Peyer's patch (tissue), 4 donors: ENCODE measurements at places on chromosomes 6 and 20. TPM values are rescaled to one million over a fixed set of nuclear protein-coding genes. Genes with fewer than 3 reads are reported as not detected.

SRPK1 gene
- 137 TPM for total RNA-seq

EYA4 gene
- total RNA-seq: 1.3 TPM

GRM1 gene
- not detected for total RNA-seq

PTCRA gene
- total RNA-seq: not detected

OVOL2 gene
- total RNA-seq: 38.7 TPM

VSX1 gene
- not detected for total RNA-seq

CST7 gene
- 4.2 TPM for total RNA-seq

SLC29A1 gene
- 14.8 TPM for total RNA-seq

TXLNB gene
- 0.54 TPM for total RNA-seq

CTAGE9 gene
- total RNA-seq: not detected

FAM83D gene
- 8.3 TPM for total RNA-seq

SLC32A1 gene
- not detected for total RNA-seq

MYB gene
- total RNA-seq: 10.0 TPM

DNA sequence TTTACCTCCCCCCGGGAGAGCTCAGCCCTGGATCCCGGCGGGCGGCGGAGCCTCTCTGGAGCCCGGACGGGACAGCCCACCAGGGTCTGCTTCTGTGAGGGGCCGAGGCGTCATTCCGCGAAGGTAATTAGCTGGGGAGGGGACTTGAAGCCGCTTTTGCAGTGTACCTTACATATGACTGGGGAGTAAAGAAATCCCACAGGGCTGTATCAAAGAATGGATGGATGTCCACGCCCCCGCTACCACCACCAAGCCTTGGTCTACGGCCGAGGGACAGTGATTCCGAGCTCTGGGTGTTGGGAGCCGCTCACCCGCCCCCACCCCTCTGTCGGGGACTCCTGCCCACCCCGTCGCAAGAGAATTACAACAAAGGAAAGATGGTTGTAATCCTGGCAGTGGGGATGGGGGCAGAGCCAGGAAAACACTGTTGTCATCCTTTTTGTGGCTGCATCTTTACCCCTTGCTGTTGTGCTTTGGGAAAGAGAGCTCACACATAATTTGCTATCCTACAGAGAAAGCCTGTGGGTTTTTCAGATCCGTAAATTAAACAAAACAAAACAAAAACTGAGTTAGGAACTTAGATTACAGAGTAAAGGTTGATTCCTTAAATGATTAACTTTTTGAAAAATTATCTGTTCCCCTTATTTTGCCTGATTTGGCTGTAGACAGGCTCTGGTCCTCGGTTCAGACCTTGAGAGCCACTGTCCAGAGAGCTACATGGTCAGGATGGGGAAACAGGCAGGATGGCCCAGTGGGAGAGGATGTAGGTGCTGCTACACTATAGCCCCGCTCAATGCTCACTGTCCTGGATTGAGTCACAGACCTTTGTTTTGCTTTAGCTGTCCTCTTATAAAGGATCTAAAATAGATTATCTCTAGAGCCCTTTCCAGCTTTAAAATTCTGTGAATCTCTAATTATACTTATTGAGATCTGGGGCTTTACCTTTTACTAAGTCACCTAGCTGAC, 997 bp upstream of the FBXO30 start:
- no peak for DNase-seq

- DNase-seq: no peak
Measured at GRCh38 chr6:113576310-113576709, 280.8 kb upstream of the MARCKS start.

- no peak for DNase-seq
Measured at GRCh38 chr20:19806806-19807190, 48.7 kb downstream of the RIN2 start.

DNA sequence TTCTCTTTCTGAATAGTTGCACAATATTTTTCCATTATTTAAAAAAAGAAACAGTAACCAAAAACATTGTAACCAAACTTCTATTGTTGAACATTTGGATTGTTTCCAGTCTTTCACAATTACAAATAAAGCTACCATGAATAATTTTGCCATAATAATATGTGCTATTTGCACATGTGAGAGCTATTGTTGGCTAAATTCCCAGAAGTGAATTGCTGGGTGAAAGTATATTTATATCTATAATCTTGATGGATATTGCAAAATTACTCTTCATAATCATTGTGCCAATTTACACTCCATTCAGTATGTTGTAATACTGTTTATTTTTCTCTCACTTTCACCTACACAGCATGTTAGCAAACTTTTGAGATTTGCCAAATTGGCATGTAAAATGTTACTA, 36.6 kb upstream of the SLC22A16 start:
- no peak for DNase-seq

- no peak for DNase-seq
Measured at GRCh38 chr6:47014401-47014800, 27.7 kb downstream of the ADGRF1 start.

GRCh38 chr6:125598422-125598821, 151.0 kb upstream of the HEY2 start:
- DNase-seq: no peak

- peak; percentile 71 for DNase-seq
Measured at GRCh38 chr6:111874025-111874415, 768 bp upstream of the FYN start.

DNA sequence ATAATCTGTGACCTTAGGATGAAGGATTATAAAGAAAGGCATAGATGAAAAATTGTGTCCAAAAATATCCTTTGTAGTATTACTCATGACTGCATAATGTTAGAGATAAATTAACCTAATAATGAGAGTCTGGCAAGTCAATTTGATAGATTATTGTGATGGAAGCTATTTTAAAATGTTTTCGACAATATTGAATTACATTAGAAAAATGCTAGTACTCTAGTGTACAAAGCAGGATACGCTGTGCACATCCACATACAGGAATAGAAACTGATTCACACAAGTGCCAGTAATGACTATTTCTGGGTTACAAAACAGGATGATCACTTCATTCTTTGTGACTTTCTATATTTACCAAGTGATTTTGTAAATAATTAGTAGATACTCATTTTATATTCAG, 3.3 kb downstream of the SLC17A2 start:
- DNase-seq: no peak

- no peak for DNase-seq
Measured at GRCh38 chr6:123333000-123333756, 303.6 kb downstream of the TRDN start.

DNA sequence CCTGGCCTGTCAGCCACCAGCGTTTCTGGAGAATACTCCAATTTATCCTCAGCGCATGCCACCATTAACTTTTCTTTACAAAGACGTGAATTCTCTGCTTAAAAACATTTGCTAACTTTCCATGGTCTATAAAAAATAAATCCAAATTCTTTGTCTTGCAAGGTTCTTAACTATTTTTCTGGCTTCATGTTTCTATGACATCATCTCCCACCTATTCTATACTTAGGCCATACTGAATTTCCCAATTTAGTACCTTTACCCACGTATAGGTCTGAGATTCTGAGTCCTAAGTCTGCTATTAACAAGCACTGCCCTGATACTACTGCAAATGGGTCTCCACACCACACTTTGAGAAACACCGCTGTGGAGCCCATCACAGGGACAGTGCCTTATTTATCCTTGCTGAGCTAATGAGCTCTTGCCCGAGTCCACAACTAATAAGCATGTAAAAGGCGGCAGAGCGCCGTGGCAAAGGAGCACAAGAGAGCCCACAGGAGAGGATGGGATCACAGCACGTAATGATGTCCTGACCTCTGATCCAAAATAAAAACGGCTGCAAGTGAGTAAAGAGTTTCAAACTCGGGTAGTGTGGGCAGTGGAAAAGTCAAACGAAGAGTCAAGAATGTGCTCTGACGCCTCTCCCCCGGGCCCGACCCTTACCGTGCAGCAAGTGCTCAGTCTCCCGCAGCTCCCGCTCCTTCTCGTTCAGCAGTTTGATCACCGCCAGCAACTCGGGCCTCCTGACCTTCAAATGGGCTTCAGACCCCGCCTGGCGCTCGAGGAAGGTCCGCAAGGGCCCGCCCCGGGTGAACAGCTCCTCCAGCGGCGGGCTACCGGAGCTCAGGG, 519 bp downstream of the MTRF1L start:
- DNase-seq: no peak

DNA sequence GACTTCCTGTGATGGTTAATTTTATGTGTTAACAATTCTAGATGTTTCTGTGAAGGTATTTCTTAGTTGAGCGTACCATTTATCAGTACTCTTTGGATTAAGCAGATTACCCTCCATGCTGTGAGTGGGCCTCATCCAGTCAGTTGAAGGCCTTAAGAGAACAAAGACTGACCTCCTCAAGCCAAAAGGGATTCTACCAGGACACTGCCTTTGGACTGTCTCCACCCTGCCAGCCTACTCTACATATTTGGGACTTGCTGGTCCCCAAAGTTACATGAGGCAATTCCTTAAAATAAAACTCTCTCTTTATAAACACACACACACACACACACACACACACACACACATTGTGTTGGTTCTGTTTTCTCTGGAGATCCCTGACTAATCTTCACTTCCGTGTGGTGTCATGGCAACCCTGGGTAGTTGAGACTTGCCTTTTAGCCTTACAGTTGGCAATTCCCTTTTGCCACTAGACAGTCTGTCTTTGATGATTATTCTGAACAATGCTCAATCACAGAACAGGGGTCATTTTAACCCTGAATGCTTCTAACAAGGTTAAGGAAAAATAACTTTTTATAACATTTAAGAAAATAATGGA, 32.2 kb downstream of the MRAP2 start:
- no peak for DNase-seq

DNA sequence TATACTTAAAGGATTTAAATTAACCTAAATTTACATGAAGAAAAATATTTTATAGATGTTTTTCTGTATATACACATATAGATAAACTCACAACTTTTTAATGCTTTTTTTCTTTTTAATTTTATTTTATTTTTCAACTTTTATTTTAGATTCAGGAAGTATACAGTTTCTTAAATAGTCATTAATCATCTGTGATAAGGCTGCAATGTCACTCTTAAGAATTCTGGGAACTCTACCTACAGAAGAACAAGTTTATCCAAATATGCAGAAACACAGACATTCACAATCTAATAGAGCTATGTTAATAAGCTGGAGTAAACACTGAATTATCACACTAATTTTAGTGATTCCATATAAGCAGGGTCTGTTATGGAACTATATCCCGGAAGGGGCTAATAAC, 181.2 kb downstream of the TASP1 start:
- no peak for DNase-seq

GRCh38 chr6:40816601-40817000, 222.4 kb downstream of the UNC5CL start:
- DNase-seq: no peak

DNA sequence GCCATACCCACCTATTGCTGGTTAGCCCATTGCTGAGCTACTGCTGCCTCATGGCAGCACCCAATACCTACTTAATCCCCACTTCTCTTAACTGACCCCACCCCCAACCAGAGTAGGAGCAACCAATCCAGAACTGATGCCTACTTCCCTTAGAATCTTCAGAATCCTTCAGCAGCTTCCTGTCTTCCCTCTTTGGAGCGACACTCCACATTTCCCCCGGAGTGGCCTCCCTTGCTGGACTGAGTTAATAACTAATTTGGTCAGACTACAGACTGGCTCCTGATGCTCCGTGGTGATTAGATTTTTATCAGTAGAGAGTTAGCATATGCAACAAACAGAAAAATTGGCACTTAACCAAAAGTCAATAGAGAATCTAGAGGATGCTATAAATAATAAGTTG, 51.2 kb upstream of the UBR2 start:
- DNase-seq: no peak
